AG04449 (cell line): ENCODE measurements at places on chromosomes 1 and 21.

- DNase-seq, result no peak
Observed at GRCh38 chr1:29331729-29332128, 95.4 kb downstream of the PTPRU start.

GRCh38 chr1:53625049-53625448 is 113.9 kb downstream of the GLIS1 start:
- DNase-seq, result no peak

GRCh38 chr1:228460821-228461220 is 26.4 kb upstream of the RNF187 start:
- no peak for DNase-seq

DNA sequence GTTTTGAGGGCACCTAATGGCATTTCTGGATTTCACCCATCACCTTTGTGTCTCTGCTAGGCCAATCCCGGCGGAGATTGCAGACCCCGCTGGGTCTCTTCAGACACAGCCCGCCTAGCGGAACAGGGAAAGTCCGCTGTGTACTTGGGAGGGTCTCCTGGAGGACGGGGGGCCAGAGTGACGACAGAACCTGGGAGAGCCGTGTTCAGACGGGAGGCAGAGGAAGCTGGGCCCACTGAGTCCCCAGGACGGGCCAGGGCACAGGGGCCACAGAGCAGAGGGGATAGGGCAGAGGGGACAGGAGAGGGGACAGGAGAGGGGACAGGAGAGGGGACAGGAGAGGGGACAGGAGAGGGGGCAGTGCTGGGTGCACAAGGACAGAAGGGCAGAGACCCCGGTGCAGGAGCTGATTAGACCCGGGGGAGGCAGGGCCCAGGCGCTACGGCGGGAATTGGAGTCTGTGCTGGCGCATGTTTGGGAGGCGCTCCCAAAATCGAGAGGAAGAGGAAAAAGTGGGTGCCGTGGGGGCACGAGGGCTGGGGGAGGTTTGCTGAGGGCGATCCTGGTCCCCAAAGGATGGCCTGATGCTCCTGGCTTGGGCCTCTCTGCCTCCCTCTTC is 12.7 kb downstream of the TRPM2 start:
- no peak for DNase-seq

DNA sequence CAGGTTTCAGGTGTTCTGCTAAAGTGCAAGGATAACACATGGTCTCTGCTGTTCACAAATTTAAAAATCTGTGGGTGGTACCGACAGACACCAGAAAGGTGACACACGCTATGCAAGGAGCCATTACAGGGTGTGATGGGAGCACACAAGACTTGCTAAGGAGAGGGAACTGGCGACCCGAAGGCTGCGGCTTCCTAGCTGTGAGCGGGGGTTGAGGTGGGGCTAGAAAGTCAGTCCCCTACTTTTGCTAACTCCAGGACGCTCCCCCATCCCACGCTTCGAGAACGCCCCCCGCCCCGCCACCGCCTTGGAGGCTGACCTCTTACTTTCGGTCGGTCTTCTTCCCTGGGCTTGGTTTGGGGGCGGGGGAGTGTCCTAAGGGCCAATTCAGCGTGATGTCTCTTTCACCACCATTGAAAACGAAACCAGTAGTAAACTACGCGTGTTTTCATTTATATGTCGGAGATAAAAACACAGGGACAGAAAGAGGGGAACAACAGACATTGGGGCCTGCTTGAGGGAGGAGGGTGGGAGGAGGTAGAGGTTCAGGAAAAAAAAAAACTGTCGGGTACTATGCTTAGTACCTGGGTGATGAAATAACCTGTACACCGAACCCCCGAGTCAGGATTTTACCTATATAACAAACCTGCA is 1.1 kb downstream of the CKS1B start:
- DNase-seq, result no peak

GRCh38 chr1:172089768-172090510 is 248.6 kb downstream of the DNM3 start:
- no peak for DNase-seq

GRCh38 chr21:10272216-10272615 is 249.2 kb upstream of the TPTE start:
- no peak for DNase-seq

- peak; percentile 62 for DNase-seq
Observed at GRCh38 chr1:116508984-116509980, 61.5 kb downstream of the CD58 start.
